ENCODE measurements at places on chromosomes 12 and 14.
A peak's percentile ranks its signal among the peaks of the same experiment; 100 is the strongest.

GRCh38 chr12:22396735-22397134 lies 62.2 kb upstream of the ST8SIA1 start:
- no peak for DNase-seq

GRCh38 chr12:28223025-28223554 lies 32.8 kb downstream of the CCDC91 start:
- DNase-seq, result no peak

- no peak for DNase-seq
Measured at GRCh38 chr12:58159941-58160340, 218.6 kb downstream of the ATP23 start.

- DNase-seq, result no peak
Measured at GRCh38 chr14:103653805-103654204, 24.8 kb downstream of the KLC1 start.

GRCh38 chr12:25069224-25069623 lies 120.3 kb upstream of the BCAT1 start:
- DNase-seq, result no peak

DNA sequence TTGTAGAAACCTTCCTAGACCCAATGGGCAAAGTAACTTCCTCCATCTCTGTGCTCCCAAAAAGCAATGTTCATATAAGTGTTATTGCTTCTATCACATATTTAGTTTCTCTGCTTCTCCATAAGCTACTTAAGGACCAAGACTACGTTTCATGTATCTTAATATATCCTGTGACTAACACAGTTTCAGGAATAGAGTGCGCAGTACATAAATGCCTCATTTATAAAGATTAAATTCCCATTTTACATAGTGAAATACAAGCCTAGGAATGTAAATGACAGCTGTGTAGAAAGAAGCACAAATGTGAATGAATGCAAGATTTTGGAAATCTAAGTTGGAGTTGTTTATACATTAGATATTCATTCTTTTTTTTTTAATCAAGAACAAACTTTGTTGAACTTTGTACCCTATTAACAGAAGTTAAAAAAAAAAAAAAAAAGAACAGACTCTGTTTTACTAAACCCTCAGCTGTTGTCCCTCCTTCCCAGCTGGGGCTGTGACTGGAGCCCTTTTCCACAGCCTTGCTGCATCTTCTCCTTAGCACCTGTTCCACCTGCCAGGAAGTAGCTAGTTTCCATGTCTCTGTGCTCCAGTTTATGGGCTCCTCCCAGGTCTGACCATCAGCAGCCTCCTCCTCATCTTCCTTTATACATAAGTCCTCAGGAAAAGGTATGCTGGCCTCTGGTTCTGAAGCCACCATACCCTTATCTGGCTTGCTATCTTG lies 7.0 kb upstream of the METTL17 start:
- DNase-seq, result no peak

DNA sequence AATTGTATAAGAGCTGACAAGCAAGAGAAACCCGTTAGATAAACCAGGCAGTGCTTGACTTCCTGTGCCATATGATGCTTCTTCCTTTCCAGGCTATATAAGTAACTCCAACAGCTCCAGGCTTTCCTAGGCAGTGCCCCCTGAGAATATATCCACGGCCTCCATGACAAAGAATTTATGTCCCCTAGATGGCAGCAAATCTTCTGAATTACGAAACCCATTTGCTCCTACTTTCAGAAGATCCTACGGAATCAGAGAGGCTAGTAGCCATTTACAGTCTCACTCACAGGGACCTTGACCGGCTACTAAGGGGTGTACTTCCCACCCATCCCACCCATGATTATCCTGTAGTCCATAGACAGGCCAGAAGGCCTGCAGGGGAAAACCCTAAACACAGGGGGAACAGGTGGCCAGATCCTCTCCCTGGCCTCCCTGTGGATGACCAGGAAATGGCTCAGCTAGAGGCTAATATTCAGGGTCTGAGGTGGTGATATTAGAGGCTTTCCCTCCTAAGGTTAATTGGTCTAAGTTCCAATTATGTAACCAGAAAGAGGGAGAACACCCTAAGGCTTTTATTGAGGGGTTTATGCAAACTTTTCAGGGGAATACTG lies 77.2 kb upstream of the DCD start:
- no peak for DNase-seq

- no peak for DNase-seq
Measured at GRCh38 chr12:27610374-27610773, 85.9 kb upstream of the REP15 start.

DNA sequence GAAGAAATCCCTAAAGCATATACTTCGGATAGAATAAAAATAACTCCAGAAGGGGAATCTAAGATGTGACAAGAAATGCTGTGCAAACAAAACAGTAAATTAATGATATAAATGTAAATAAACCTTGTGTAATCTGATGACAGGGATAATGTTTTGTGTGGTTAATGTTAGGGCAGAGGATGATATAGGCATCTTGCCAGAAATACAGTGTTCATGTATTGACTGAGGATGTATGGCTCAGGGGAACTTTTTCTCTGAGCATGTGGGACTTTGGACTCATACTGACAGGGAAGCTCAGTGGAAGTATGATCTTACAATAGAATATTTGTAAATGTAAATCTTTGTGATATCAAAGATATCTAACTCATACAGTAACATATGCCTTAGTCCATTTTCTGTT lies 420.2 kb downstream of the TMTC2 start:
- no peak for DNase-seq

GRCh38 chr14:73743431-73743931 lies 29.3 kb upstream of the PNMA1 start:
- no peak for DNase-seq

DNA sequence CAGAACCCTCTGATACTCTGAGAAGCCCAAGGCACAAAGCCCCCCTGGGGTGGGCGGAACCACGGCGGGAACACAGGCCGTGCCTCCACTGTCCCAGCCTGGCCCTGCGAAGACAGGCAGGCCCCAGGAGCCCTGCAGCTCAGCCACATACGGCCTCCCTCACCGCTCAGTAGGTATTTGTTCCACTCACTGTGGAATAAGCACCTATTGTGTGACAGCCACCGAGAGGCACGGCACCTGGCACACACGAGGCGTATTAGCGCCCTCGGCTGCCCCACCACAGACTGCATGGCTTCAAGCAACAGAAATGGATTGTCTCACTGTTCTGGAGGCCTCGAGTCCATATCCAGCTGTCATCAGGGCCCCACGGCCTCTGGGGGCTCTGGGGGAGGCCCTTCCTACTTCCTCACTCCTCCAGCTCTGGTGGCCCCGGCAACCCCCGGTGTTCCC lies 66.3 kb downstream of the NCOR2 start:
- DNase-seq, result no peak

GRCh38 chr14:54329082-54329695 lies 67.6 kb upstream of the CDKN3 start:
- DNase-seq, result peak; percentile 41

GRCh38 chr12:69900720-69901131 lies 75.7 kb downstream of the MYRFL start:
- peak; percentile 68 for DNase-seq

GRCh38 chr12:24900196-24900595 lies 48.7 kb downstream of the BCAT1 start:
- no peak for DNase-seq

DNA sequence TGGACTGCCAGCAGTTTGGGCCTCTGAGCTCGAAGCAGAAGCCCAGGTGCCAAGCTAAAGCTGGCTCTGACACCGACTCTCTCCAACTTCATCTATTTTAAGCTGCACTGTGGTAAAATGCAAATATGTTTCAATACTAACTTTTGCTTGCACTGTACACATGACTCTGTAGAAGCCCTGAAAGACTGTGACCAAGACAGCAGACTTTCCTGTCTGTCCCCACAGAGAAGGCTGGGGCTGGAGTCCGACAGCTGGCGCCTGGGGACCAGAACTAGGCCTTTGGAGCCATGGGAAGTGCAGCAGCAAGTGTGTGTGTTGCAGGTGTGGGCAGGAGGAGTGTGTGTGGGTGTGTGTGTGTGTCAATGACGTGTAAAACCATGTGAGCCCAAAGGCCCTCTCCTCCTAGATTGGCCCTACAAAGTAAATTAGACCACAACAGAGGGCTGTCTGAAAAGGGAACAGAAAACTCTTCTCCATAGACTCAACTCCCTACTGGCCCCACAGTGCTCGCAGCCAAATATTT lies 16.4 kb upstream of the RAB35 start:
- DNase-seq, result no peak

DNA sequence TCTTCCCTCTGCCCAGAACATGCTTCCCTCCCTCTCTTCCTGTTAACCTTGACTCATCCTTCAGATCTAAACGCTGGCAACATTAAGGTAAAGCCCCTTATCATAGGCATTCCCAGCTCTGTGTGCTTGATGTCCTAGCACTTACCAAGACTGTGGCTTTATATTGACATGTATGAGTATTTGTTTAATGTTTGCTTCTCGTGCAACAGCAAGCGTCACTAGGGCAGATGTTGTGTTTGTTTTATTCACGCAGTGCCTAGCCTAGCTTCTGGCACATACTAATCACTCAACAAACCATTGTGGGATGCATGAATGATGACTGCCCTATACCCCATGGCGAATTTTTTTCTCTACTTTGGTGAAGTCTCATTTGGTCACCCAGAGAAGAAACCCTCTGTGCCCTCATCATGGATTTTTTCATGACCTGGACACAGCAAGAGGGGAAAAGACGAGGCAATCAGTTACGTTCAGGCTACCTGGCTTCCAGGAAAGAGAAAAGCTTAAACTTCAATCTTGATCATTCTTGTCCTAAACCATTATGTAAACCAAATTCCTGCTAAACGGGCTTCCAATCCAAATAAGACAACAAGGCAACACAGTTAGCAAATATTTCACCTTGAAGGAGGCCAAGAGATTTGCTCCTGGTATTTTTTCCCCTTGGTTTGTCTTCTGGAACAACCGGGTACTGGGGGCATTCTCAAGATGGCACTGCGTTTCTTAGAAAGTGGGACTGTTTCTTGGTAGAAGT lies 47.9 kb upstream of the SOCS2 start:
- DNase-seq, result no peak

DNA sequence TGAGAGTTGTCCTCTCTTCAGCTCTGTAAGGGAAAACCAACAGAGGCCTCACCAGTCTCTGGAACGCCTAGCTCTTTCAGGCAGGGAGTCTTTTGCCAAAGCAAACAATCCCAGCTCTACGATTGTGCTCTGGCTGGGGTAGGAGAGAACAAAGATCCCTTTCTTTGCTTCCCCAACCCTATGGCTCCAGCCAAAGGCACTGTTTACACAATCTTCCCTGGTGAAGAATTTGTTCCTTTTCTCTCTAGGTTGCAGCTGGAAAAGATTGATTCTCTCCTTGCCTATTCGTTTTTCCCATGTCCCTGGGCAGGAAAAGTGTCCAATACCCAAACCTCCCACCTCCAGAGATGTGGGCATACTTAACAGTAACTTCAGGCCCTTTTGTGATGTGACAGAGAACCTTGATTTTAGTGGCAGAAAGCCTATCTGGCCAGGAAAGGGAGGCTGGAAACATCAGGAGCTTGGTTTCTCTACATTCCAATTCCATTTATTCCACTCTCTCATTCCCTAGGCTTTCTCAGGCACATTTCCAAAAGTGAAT lies 16.8 kb downstream of the ATP5MC2 start:
- DNase-seq, result peak; percentile 65

DNA sequence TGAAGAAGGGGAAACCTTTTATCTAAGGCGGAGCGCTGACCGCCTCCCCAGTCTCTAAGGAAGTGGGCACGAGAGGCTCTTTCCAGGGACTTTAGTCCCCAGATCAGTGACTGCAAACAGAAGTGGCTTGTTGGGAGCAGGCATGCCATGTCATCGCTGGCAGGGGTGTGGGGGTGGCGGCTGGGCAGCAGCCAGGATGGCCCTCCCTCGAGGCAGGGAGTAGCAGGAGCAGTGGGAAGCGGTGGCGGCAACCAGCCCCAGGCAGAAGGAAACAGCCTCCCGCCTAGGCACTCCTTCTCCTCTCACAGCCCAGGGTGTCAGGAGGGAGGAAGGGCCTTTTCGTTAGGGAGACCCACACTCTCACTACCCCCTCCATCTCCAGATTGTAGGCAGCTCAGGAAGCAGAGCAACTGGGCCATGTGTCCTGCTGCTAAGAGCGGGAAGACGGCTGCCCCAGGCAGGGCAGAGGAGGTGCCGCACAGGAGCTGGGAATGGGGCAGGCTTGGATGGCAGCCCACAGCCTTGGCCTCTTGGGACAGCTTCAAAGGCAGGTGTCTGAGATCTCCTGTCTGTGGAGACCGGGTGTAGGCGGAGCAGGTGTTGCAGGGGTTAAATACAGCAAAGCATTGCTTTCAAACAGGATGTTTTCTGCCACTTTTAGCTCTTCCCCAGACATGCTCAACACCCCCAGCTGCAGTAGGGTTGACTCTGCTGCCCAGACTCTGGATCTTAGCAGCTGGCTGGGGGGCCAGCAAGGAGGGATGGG lies 21.8 kb downstream of the VDR start:
- DNase-seq, result no peak

DNA sequence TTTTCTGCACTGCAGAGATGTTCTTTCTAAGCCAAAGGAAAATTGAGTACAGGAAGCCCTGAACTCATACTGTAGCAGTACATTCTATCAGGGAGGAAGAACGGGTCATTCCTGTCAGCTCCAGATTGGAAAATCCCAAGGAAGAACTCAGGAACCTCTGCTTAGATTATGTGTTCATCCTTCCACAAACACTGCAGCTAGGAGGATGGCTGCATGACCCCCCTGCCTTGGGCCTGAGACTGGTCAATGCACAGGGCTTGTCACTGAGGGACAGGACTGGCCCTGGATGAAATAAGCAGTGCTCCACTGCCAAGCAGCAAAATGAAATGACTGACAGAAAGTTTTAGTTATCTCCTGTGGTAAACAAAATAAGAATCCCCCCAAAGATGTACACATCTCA lies 1406.8 kb upstream of the TMEM132C start:
- no peak for DNase-seq

GRCh38 chr12:98635657-98636323 lies 8.8 kb downstream of the IKBIP start:
- no peak for DNase-seq

DNA sequence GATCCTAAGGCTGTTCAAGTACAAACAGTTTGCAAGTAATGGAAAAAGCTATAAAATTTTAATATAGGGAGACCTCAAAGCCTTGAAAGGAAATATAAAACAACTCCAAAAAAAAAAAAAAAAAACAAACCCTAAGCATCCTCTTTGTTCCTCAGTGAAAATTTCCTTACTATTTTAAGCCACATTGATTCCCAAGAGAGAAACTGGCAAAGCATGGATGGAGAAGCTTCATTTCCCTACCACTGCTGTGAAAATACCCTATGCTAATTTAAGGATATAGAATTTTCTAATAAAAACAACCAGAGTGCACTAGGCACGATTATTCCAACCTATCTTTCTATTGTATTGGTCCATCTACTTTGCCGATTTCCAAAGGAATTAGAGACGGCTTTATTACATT lies 283.1 kb downstream of the CACNA1C start:
- DNase-seq, result no peak
